ENCODE measurements at places on chromosomes 11 and 22.

DNA sequence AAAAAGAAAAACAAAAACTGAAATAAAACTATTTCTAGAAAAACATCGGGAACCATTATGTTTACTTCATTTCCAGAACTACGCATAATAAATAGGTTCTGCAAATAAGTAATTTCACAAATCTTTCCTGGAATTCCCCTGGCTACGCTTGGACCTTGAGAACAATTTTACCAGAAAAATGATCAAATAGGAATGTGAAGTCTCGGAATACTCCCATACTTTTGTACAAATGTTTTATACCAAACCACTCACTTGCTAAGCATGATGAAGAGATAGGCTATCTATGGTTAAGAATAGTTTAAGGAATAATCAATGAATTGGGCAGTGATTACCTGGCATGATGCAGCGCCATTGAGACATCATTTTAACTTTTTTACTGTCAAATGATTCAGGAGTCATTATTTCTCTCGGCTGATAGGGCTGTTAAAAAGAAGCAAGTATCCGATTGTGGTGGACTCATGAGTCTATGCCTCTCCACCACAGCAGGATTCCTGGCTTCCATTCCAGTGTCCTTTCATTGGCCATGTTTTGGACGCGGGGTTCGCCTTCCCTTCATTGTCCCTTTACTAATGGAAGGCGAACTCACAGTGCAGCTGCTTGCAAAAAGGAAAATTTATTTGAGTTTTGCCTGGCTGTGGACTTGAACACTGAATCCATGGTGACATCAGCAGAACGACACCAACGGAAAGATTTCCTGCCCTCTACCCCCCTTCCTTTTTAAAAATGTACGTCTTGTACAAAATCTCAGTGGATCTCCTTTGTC is 39.9 kb upstream of the BLID start:
- no peak for DNase-seq

DNA sequence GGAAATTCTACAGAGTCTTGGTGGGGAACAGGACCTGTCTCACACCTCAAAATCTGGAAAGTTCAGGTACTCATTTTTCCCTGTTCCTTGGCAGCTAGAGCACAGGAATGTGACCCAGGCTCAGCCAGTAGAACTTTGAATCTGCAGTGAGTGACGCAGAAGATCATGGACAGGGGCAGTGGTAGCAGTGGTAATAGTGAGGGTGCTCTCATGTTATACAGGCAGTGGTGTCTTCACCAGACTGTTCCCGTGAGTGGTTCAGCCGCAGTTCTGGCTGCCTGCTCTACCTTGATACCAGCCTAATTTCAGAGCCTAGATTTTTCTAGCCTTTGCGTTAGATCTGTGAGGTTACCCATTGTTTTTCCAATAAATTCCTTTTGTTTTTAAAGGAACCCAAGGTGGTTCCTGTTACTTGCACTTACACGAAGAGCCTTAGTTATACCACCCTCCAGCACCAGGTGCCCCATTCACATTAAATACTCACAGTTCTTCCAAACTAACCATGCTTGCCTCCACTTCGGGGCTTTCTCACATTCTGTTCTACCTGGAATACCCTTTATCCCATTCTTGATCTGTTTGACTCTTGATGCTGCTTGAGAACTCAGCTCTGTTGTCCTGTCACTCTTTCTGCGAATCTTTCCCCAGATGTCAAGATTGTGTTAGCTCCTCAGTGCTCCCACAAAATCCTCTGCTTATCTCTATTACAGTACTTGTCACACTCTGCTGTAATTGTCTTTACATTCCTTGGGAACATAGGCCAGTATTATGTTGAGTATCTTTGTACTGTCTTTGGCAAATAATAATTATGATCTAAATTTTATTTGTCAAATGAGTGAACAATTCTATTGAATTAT is 47.8 kb downstream of the SWAP70 start:
- DNase-seq = no peak

- DNase-seq = no peak
These were observed 1.4 kb downstream of the MYOD1 start for GRCh38 chr11:17720796-17721171.

- DNase-seq = no peak
These were observed 12.7 kb downstream of the SERPING1 start for GRCh38 chr11:57610170-57610569.

- no peak for DNase-seq
These were observed 104.9 kb downstream of the FAM76B start for GRCh38 chr11:95684701-95685100.

GRCh38 chr11:77046060-77046501 is 11.9 kb downstream of the B3GNT6 start:
- peak; percentile 30 for DNase-seq

DNA sequence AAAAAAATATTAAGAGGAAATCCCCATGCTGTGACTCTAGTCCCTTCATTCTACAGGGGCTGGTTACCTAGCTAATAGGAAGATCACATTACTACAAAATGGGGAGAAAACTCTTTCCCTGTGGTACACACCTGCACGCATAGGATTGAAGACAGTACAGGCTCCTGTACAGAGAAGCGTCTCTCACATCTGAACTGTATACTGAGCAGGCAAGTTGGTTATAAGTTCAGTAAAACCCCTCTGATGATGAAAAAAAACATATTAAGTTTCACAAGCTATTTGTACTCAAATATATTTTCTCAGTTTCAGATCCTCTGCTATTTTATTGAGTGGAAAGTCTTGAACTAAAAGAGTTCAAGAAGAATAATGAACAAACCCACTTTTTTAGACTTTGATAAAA is 156.9 kb upstream of the HSD17B12 start:
- no peak for DNase-seq

GRCh38 chr11:45180848-45181192 is 34.4 kb downstream of the PRDM11 start:
- DNase-seq = no peak

GRCh38 chr11:27605422-27605821 is 94.8 kb downstream of the BDNF start:
- no peak for DNase-seq

- peak; percentile 10 for DNase-seq
These were observed 141.1 kb upstream of the NARS2 start for GRCh38 chr11:78715639-78716311.

GRCh38 chr11:76166314-76166713 is 40.0 kb downstream of the WNT11 start:
- DNase-seq = no peak

GRCh38 chr11:74654976-74655375 is 62.6 kb downstream of the POLD3 start:
- DNase-seq = no peak

DNA sequence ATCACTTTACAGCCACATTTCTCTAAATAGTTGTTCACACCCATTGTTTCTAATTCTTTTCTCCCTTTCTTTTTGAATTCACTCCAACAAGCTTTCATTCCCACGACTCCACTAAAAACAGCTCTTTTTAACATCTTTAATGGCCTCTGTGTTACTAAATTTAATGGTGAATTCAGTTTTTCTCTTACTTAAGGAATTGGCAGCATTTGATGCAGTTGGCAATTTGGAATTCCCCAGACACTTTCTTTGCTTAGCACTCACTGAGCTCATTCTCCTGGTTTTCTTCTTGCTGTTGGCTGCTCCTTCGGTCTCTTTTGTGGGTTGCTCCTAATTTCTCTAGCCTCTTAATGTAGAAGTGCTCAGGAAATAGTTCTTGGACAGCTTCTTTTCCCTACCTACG is 40.5 kb upstream of the OR9Q1 start:
- no peak for DNase-seq

- no peak for DNase-seq
These were observed 7.3 kb downstream of the SNX19 start for GRCh38 chr11:130908770-130909625.

DNA sequence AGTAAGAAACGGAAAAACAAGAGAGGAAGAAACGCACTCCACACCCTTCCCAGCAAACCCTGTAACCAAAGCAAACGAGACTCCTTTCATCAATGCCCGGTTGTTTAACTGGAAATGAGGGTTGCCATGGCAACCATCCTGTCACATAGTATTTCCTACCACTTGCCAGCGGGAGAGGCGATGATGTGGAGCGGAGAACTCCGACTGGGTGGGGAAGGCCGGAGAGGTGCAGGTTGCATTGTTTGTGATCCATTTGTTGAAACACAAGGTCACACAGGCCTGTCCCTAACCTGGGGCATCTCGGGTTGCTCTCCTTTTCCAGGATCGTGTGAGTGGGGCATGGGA is 609.9 kb downstream of the BUD13 start:
- DNase-seq = no peak

DNA sequence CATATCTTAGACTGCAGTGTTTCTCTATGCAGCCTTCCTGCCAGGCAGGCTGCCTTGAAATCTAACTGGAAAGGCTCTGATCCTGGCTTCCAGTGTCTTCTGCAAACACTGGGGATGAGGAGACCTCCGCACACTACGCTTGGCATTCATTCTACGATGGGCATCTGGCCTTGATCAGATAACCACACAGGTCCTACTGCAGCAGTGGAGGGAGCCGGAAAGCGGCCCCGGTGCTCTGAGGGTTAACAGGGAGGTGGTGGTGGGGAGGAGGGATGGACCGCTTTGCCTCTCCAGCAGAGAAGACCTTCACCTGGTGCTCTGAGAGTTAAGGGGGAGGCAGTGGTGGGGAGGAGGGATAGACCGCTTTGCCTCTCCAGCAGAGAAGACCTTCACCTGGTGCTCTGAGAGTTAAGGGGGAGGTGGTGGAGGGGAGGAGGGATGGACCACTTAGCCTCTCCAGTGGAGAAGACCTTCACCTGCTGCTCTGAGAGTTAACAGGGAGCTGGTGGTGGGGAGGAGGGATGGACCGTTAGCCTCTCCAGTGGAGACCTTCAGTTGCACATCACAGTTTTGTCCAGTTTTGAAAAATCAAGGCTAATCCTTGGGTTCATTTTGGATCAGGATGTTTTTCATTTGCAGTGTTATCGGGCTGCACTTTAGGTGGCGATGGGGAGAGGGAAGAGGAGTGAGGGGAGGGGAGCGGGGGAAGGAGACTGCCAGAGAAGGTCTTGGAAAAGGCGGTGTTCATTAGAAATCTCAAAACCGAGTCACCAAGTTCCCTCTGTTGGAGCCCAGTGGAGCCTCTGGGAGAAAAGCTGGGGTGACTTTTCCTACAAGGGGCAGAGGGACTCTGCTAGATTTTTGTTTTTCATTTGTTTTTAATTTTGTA is 5.6 kb downstream of the GAL start:
- no peak for DNase-seq

DNA sequence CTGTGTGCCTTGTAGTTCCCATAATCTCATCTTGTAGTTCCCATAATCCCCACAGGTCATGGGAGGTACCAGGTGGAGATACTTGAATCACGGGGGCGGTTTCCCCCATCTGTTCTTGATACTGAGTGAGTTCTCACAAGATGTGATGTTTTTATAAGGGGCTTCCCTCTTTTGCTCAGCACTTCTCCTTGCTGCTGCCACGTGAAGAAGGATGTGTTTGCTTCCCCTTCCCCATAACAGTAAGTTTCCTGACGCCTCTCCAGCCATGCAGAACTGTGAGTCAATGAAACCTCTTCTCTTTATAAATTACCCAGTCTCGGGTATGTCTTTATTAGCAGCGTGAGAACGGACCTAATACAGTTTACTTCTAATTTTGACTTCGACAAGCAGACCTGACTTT is 14.0 kb upstream of the SMIM38 start:
- no peak for DNase-seq

GRCh38 chr11:36411202-36411640 is 98.9 kb downstream of the TRAF6 start:
- DNase-seq = no peak

- no peak for DNase-seq
These were observed 5.5 kb upstream of the NEAT1 start for GRCh38 chr11:65416841-65417701.

DNA sequence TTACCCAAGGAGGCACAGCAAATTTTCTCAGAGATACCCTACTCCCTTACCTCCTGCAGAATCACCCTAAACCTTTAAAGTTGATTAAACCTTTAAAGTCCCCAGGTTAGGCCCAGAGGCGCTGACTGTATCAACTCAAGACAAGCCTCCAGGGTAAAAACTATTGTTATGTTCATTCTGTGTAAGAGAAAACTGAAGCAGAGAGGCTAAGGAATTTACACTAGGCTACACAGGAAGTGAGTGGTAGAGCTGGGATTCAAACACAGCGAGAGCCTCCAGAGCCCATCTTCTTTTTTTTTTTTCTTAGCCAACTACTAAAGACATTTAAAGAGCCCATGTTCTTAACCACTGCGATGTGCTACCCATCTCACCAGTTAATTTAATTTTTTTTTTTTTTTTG is 56.3 kb upstream of the GRK3 start:
- DNase-seq = no peak

GRCh38 chr11:59899532-59899931 is 20.9 kb downstream of the OOSP3 start:
- no peak for DNase-seq

DNA sequence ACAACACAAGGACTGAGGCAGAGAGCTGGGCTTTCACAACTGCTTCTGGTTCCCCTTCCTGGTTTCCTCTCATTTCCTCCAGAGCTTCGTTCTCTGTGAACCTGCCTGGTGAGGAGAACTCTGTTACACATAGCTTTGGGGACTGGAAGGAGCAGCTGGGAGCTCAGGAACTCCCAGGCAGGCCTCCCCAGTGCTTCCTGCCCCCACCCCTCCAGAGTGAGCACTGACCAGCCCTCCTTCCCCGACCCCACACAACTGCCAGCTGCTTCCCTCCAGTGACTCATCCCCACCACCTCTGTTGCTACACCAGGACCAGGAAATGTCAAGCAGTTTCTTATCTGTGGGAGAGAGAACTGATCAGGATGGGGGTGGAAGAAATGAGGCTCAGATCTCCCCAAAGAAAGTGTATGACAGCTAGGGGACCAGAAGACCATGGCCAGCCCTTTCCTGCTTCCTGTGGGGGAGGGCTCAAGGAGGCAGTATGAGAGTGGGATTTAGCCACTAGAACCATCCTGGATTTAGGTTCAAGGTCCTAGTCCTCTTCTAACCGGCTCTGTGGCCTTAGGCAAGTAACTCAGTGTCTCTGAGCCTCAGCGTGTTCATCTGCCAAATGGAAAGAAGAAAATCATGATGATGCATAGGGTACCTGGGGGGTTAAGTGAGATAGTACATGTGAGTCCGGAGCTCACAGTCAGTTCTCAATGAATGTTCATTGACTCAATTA is 4.5 kb upstream of the TP53I11 start:
- DNase-seq = no peak

DNA sequence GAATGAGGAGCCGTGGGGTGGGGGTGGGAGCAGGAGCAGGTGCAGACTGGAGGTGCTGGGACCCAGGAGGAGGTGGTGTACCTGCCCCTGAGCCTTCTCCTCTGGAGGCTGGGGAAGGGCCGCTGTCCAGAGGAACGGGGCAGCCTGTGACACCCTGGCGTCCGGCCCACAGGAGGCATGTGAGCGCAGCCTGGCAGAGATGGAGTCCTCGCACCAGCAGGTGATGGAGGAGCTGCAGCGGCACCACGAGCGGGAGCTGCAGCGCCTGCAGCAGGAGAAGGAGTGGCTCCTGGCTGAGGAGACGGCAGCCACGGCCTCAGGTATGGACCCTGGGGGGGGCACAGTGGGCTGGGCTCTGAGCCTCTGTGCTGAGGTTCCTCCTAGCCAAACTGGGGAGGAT is 42.2 kb upstream of the GCAT start:
- DNase-seq = no peak

- no peak for DNase-seq
These were observed 67.2 kb downstream of the CECR2 start for GRCh38 chr22:17436382-17436980.
